ENCODE measurements at places on chromosomes 3 and 15.

- DNase-seq: no peak
These were observed 75.7 kb downstream of the EFL1 start for GRCh38 chr15:82186719-82187406.

GRCh38 chr15:83835479-83835878 is 181.6 kb downstream of the ADAMTSL3 start:
- DNase-seq: no peak

GRCh38 chr15:74180881-74181602 is 7.5 kb downstream of the ISLR start:
- no peak for DNase-seq

GRCh38 chr3:156161172-156161571 is 40.8 kb downstream of the KCNAB1 start:
- DNase-seq: no peak

DNA sequence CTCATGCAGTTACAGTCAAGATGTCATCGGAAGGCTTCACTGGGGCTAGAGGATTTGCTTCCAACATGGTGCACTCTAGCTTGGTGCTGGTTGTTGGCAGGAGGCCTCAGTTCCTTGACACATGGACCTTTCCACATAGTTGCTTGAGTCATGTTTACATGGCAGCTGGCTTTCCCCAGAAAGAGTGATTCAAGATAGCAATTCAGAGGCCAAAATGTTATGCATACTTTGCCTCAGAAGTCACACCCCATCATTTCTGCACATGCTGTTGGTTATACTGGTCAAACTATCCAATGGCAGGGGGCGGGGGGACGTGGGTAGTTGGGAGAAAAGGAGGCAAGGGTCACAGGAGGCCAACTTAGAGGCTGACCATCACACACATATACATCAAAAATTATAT is 58.7 kb downstream of the FOXB1 start:
- no peak for DNase-seq

GRCh38 chr3:104461431-104461830 is 905.3 kb upstream of the ALCAM start:
- DNase-seq: no peak

DNA sequence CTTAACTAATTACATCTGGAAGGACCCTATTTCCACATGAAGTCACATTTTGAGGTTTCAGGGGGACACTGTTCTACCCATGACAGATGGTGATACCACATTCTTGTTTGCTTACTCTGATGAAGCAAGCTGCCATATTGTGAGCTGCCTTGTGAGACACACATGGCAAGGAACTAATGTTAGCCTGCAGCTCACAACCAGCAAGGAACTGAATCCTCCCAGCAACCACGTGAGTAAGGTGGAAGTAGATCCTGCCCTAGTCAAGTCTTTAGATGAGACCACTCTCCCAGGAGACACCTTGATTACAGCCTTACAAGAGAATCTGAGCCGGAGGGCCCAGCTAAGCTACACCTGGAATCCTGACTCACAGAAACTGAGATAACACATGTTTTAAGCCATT is 160.1 kb downstream of the PDE8A start:
- DNase-seq: no peak

- no peak for DNase-seq
These were observed 65.2 kb downstream of the MYLK start for GRCh38 chr3:123818921-123819429.

DNA sequence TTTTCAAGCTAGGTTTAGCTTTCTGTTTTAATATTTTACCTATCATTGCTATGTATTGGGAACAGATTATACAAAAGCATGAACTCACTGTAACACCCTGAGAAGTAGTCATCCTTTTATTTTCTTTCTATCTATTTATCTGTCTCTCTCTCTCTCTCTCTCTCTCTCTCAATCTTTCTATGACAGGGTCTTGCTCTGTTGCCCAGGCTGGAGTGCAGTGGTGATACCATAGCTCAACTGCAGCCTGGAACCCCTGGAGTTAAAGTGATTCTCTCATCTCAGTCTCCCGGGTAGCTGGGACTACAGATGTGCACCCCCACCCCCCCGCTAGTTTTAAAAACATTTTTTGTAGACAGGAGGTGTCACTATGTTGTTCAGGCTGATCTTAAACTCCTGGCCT is 28.9 kb downstream of the PRTG start:
- DNase-seq: no peak

GRCh38 chr15:37921527-37922385 is 12.7 kb upstream of the TMCO5A start:
- DNase-seq: no peak

- no peak for DNase-seq
These were observed 8.6 kb upstream of the ARNT2 start for GRCh38 chr15:80395616-80396015.
